ENCODE measurements at places on chromosomes 4 and X.

DNA sequence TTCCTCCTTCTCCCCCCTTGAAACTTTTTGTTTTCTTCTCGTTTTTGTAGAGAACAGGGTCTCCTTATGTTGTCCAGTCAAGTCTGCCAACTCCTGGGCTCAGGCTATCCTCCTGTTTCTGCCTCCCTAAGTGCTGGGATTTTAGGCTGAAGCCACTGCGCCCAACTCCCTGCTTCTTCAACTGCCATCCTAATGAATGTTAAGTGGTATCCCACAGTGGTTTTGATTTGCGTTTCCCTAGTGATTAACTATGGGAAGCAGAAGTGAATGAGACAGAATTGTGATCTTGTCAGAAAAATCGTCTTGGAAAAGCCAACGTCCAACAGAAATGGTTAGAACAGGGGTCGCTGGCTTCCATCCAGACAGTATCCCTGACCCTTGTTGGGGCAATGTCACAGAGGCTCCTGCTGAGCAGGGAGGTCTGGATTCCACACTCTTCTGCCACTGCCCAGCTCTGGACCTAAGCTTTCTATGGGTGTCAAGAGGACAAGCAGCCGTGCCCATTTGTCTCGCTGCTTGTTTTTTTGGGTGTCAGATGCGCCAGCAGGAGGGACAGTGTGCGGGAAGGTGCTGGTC is 869 bp upstream of the ADD1 start:
- peak; percentile 59 for DNase-seq

- no peak for DNase-seq
Measured at GRCh38 chrX:136047016-136047642, 61.9 kb downstream of the SLC9A6 start.

DNA sequence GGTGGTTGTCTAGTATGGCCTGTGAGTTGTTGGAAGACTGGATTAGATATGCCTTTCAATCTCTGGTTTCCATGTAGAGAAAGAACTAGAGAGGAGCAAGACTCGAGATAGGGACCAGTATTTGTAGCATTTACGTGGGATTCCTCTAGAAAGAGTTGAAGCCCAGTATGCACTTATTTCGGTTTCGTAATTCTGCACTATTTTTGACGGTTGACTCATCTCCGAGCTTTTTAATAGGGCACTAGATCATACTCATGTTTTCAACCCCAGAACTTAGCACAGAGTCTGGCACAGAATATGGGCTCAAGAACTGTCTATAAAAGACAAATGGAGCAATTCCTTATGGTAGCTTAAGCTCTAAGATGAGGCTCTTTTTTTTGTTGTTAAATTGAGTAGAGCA is 15.7 kb downstream of the HELT start:
- no peak for DNase-seq

- no peak for DNase-seq
Measured at GRCh38 chr4:17687237-17687857, 72.9 kb downstream of the MED28 start.

DNA sequence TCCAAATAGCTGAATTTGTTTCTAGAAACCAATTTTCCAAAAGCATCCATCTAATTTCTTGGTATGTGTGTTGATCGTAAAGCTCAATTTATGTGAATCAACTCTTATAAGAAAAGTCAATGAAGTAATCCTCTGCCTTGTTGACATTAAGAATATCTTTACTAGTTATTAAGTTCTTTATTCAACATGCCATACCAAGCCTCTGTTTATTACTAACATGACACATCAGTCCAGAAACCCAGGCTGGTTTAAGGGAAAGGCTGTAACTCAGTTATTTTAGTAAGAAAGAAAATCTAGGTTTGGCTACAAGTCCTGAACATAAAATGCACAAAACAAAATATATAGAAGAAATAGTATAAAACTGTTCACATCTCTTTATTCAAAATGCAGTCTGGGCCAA is 48.0 kb downstream of the KLHL34 start:
- DNase-seq: no peak

GRCh38 chr4:74543983-74544382 is 99.0 kb downstream of the AREG start:
- no peak for DNase-seq

DNA sequence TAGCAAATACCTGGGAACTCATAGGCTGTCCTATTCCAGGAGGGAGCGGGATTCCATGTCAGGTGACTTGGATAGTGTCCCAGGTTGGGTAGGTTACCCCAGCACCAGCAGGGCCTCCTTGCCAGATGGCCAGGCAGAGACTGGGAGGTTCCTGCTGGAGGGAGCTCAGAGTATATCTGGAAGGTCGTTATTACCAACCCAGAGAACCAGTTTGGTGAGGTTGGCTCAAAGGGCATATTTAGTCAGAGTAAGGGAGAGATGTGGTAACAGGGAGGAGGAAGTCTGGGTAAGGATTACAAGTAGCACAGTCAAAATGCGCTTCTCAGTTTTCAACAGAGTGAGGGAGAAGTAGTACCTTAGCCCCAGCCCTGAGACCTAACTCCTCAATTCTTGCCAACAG is 53.3 kb upstream of the LNX1 start:
- no peak for DNase-seq

Data from substantia nigra (tissue), 51 donors.